ENCODE measurements at places on chromosomes 7 and 10.

DNA sequence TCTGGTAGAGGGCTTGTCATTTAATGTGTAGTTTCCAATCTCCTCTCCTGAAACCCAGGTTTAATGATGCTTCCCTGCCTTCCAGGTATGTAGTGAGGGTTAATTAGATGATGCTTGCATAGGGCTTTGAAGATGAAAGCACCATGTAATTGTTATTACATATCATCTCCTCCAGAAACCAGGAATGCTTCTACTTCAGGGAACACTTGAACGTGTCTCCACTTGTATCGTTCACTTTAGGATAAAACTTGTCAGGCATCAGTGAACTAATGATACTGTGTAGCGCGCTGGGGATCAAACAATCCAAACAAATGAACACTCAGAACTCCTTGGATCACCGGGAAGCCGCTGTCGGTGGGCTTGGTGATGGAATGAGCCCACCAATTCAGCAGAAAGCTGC lies 260.9 kb upstream of the FZD8 start:
- no peak for DNase-seq

- no peak for DNase-seq
These were observed 281.4 kb upstream of the NFE2L3 start for GRCh38 chr7:25870574-25870973.

GRCh38 chr7:111992601-111993000 lies 213.6 kb downstream of the DOCK4 start:
- peak; percentile 13 for DNase-seq

DNA sequence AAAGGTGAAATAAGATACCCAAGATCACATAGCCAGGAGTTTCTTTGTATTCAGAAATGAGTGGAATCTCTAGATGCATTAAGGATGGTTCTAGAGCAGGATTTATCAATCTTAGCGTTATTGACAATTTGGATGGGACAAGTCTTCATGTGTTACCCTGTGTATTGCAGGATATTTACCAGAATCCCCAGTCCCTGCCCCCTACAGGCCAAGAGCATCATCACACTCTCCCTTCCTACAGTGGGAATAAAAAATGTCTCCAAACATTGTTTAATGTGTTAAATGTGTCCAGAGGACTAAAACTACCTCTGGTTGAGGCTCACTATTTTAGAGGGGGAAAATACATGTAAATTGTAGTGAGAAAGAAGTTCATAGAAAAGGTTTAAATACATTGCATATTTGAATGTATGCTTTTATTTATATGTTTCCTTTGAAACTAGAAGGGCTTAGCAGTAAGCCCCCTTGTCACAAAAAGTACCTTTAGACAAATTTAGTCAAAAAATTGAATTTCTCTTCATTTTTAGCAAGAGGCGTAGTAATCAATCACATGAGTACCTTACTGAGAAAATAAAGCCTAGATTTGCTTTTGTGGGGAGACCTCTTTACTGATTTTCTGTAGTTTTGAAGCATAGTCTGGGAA lies 141.2 kb downstream of the MLLT10 start:
- peak; percentile 31 for DNase-seq

GRCh38 chr10:103651783-103652476 lies 158.4 kb downstream of the NEURL1 start:
- no peak for DNase-seq

DNA sequence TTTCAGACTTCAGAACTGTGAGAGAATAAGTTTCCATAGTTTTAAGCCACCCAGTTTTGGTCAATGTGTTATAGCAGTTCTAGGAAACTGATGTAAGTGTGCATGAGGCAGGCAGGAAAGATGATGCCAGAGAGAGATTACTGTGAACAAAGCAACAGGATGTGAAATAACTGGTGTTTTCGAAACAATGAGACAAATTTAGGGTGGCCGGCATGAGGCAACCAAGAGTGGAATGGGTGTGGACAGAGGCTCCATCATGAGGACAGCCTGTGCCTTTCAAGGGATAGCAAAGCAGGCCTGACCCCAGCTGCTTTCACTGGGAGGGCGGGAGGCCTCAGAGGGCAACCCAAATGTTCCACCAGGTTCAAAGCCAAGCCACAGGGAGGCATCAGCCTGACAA lies 67.3 kb upstream of the UCN3 start:
- no peak for DNase-seq

GRCh38 chr10:70418229-70418628 lies 14.3 kb downstream of the EIF4EBP2 start:
- peak; percentile 47 for DNase-seq

DNA sequence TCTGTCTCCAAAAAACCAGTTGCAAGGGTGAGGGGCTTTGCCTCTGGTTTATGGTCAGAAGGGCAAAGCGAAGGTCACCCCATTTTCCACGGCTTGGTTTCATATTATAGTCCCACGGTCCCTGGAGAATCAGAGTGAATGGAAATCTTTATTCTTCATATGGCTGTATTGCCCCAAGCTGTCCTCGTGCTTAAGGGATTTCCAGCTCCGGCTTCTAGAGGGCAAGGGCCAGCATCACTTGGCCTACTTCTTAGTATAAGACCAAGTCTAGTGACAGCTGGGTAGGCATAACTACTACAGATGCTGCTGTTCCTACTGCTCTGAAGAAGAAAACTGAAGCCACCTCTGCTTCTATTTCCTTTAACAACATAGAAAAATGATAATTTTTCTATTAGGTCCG lies 63.2 kb downstream of the PARP12 start:
- DNase-seq: no peak

GRCh38 chr7:142240546-142240945 lies 17.3 kb downstream of the PRSS58 start:
- DNase-seq: no peak

GRCh38 chr7:20602306-20602705 lies 13.2 kb upstream of the ABCB5 start:
- no peak for DNase-seq

DNA sequence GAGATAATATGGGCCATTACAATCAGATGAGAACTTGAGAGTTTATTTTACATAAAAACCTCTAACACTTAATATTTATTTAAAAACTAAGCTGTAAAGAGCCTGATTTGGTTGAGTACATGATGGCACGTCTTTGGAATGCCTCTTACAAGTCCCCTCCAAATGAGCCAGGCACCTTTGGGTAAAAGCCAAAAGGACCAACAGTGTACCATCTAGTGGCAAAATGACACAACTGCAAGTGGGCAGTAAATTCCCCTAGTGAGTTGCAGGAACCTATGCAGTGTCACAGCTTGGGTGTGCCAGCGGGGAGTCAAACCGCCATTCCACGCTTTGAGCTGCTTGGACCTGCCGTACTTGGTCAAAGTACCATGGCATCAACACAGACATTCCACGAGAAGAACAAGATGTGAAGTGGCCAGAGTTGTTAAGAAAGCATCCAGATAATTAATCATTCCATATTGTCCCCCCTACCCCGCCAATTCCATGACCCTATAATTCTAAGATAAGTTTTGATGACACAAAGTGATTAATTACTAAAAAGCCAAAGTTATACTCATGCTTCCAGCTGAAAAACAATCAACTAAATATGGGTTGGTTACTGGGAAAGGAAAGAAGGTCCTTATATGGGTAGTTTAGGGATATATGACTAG lies 115.2 kb downstream of the SORBS1 start:
- peak; percentile 89 for DNase-seq

GRCh38 chr10:52313256-52313932 lies 687 bp upstream of the DKK1 start:
- DNase-seq: peak; percentile 34

- DNase-seq: peak; percentile 72
These were observed 44.1 kb upstream of the ATP6V0A4 start for GRCh38 chr7:138842111-138842510.

- peak; percentile 34 for DNase-seq
These were observed 69.7 kb downstream of the VWA2 start for GRCh38 chr10:114308531-114309363.

- no peak for DNase-seq
These were observed 221.3 kb upstream of the CSTF2T start for GRCh38 chr10:51920672-51921071.

- DNase-seq: peak; percentile 12
These were observed 96.0 kb upstream of the PRPS1L1 start for GRCh38 chr7:18123508-18124239.

GRCh38 chr10:109894516-109894915 lies 28.8 kb downstream of the XPNPEP1 start:
- peak; percentile 27 for DNase-seq

GRCh38 chr7:29518616-29519015 lies 45.0 kb upstream of the PRR15 start:
- DNase-seq: no peak

DNA sequence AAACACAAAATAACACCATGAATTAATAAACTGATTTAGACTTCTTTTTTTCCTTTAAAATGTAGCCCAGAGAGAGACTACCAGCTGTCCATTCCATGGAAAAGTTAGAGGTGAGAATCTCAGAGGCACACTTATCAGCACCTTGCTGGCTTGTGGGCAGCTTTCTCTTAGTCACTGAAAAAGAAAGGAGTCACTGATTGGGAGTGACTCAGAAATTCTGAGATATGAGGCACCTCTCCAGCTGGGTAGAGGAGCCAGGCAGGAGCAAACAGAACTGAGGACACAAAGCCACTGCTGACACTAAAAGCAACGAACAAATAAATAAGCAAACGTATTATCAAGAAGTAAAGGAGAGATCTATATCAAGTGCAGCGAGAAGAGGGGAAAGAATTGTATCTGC lies 310.6 kb downstream of the PARD3 start:
- peak; percentile 82 for DNase-seq

DNA sequence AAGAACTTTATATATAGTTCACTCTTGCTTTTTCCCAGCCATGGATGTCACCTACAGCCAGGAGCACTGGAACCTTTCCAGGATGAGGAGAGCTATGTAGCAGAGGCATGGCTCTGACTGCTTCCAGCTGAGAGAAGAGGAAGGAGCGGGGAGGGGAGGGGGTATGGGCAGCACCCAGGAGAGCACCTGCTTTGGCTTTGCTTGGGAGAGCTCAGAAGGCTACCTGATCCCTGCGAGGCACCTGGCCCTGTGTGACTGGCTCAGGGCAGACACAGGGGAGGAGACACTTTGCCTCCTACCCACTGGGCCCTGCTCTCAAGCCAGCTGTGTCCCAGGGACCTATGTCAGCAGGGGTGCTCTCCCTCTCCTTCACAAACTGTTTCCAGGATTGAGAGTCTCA lies 67.1 kb downstream of the HK1 start:
- DNase-seq: peak; percentile 28

GRCh38 chr7:2819161-2819953 lies 24.8 kb downstream of the GNA12 start:
- peak; percentile 64 for DNase-seq

DNA sequence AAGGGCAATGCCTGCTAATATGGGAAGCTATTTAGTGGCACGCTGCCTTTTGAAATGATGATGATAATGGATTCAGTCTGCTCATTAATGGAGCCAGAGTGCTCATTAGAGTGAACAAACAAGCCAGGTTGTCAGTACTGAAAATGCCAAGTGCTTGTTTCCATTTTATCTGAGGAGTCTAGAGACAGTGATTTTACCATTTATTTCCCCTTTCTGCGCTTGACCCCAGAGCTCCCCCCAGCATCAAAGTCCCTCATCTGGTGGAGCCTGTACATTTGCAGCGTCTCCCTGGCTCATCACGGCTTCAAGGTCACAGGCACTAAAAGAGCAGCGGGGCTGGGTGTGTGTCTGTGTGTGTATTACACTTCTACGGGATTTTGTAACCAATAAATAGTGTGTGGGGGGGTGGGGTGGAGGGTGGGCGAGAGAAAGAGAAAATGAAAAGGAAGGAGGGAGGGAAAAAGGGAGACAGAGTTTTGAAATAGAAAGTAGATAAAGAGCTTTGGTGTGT lies 553.8 kb downstream of the TFEC start:
- no peak for DNase-seq

DNA sequence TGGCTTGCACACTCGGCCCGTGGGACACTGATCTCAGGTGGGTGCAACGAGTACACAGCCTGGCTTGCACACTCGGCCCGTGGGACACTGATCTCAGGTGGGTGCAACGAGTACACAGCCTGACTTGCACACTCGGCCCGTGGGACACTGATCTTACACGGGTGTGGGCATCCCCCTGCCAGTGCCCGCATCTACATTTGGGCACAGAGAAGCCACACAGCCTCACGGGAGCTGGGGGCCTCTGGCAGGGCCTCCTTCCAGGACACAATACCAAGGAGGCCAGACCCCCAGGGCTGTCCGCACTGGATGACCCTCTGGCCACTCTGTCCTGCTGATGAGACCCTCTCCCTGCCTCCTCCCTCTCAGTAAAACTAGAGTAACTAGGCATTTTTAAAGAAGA lies 330.5 kb downstream of the DNAJB6 start:
- DNase-seq: no peak

DNA sequence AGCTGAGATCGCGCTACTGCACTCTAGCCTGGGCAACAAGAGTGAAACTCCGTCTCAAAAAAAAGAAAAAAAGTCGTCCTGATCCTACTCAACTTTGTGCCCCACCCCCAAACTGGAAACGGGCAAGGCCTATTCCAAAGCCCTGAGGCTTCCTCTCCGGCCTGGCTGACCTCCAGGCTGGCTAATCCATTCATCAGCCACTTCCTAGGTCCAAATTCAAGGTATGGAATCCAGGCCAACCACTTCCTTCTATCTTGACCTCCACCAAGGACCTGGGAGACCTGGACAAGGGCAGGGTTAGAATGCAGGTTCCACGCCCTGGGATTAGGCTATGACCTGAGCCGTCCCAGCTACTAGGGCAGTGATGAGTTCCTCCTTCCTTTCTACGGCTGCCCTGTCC lies 20.4 kb upstream of the EIF4H start:
- no peak for DNase-seq

GRCh38 chr7:139494835-139495579 lies 11.5 kb upstream of the KLRG2 start:
- no peak for DNase-seq

DNA sequence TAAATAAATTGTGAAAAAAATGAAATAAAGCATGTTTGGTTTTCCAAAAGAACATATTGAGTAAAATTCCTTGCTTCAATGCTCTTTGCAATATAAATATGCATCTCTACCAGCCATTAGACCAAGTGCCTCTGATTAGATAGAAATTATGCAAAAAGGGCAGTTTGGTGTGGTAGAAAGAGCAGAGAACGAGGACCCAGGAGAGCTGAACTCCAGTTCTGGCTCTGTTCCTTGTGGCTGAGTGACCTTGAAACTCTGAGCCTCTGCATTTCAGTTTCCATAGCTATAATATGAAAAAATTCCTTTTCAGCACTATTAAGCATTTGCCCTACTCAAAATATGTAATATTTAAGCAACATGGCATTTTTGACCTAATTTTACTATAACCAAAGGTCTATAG lies 36.5 kb downstream of the COL1A2 start:
- DNase-seq: no peak

DNA sequence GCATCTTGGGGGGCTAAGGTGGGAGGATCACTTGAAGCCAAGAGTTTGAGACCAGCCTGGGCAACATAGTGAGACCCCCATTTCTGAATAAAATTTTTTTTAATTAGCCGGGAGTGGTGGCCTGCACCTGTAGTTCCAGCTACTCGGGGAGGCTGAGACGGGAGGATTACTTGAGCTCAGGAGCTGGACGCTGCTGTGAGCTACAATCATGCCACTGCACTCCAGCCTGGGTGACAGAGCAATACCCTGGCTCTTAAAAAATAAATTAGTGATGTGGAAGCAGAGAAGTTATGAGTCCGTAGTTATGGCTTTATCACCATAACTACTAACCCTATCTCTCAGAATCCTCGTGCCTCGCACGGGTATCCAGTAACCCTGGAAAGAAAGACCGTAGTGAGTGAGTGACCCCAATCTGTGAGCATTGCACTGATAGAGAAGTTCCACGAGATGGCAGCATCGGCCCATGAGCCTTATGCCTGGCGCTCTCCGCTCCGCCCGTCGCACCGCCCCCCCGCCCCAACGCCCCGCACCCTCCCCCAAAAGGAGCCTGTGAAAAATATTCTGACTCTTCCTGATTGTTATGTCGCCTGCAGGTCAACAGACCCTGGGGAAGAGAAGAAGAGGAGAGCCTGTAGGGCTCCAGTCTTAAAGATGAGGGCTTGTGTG lies 4.9 kb upstream of the SLC29A3 start:
- DNase-seq: peak; percentile 42

Data from kidney tubule cell (primary cell).